ACHN (cell line): ENCODE measurements at places on chromosomes 3 and 15.
A peak's percentile ranks its signal among the peaks of the same experiment; 100 is the strongest.

DNA sequence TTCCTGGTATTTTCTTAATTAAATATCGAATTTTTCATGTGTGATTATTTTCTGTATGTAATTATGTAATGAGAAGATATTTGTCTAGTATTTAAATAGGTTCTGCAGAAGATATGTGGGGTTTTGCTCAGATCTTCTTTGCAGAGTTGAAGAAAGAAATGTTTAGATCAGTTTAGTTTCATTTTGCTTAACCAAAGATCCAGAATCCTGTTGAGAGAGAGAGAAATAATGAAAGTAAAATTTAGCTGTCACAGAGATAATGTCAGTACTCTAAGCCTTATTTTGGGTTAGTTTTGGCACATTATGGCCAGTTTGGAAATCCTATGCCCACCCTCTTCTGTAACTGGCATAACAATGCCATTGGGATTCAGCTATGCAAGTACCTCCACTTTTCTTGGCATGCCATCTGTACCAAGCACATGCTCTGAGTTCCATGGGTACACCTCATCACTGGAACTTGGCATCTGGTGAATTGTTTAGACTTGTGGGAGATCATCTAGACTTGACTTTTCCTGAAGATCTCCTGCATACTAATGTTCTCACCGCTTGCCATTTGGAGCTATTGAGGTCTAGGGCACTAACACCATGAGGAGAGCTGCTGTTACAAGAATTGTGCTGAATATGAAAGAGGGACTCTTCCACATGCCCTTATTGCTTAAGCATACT lies 30.9 kb downstream of the PLSCR1 start:
- peak; percentile 16 for DNase-seq

DNA sequence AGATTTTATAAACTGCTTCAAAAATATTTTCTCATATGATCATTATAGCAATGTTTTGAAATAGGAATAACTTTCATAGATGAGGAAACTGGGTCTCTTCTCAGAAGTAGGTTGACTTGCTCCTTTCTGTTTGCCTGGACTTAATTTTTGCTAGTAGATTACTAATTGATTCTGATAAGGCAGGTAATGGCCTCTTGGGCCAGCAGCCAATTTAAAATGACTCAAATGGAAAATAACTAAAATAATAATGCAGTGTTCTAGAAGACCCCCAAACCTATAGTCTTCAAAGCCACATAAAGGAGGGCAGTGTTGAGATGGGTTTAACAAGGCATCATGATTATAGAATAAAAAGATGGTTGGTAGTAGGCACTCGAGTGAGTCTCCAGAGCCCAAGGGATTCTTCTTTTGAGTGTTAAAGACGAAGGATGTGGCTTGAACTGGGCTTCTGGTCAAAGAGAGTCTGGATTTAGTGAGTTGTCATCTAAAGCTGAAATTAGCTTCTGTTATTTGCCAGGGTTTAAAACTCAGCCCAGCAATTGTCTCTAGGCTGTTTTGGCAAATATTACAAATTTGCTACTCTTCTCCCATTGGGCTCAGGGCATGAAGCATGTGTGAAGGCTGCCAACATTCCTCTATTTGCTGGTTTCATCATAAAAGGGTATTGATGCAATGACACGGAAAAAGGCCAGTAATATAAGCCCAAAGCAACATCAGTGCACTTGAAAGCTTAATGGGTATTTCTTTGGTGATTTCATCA lies 297.1 kb upstream of the MEIS2 start:
- no peak for DNase-seq

DNA sequence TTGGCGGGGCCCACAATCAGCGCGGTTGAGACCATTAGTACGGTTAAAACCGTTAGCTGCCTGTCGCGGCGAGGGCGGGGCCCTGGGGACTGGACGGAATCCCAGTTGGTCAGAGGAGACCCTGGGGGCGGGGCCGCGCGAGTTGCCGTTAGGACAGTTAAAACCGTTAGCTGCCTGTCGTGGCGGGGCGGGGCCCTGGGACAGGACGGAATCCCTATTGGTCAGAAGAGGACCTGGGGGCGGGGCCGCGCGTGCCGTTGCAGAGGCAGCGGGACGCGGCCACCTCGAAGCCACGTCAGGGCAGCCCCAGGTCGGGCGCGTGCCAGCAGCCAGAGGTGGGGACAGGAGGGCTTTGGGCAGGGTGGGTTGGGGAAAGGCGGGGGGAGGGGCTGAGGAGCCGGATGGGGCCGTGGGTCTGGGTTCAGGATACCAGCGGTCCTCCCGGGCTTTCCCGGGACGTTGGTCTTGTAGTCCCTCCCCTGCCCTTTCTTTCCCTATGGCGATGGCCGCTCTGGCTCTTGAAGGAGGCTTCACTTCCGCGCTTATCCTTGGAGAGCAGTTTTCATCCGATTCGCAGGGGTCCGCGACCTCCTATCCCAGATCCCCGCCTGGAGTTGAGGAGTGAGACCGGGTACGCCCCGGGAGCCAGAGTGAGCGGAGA lies 28.0 kb downstream of the KLHDC8B start:
- no peak for DNase-seq

DNA sequence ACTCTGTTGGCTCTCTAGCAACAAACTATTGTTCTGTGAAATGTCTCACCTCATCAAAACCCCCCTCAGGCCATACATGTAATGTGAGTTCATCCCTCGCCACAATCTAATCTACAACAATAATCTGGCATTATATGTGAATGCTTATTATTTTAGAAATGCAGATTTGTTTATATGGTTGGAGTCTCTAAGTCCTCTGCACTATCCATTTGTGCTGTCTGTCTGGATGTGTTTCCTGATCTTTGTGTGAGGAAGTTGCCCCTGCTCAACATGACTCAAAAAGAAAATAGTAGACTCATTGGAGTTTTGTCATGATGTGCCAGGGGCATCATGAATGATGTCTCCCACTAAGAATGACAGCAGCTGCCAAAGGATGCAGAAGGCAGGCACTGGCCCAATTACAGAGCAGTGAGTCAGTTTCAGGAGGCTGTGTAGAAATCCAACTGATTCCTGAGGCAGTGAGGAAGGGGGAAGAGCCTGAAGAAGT lies 161.6 kb upstream of the PDZRN3 start:
- peak; percentile 73 for DNase-seq

GRCh38 chr15:24823473-24823872 lies 131.3 kb upstream of the SNRPN start:
- DNase-seq, result no peak

- no peak for DNase-seq
These were observed 10.0 kb downstream of the PLXND1 start for GRCh38 chr3:129596194-129597086.

GRCh38 chr3:122690096-122690495 lies 9.5 kb downstream of the PARP14 start:
- DNase-seq, result no peak

DNA sequence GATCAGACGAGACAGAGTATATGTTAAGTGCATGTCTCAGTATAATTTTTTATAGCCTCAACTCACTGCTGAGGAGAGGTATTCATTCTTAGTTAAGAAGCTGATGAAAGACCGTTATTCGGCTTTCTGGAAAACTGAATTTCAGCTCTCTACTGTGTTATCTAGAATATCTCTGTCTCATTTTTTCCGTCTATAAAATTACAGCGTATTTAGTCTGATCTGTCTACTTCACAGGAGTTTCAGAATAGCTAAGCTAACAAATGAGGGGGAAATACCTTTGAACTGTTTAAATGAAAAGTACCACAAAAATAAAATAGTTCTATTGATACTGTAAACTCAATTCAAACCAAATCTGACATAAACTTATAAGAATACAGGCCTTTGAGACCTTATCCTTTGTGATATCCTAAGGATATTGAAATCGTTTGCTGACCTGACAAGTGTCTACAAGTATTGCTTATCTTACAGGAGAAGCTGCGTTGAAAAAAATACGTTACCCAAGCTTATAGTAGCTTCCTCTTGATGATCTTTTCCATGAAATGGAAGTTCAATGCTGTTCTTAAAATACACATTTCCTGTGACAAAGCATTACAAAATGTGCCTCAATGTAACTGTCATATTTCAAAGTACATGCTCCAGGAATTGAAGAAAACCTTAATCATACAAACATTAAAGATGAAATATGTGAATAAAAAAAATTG lies 104.6 kb downstream of the IL1RAP start:
- DNase-seq, result no peak

- no peak for DNase-seq
These were observed 29.3 kb downstream of the TMED3 start for GRCh38 chr15:79340315-79340602.

GRCh38 chr3:110101361-110101760 lies 764.0 kb upstream of the DPPA4 start:
- no peak for DNase-seq

GRCh38 chr3:118991775-118992174 lies 42.9 kb downstream of the IGSF11 start:
- no peak for DNase-seq

DNA sequence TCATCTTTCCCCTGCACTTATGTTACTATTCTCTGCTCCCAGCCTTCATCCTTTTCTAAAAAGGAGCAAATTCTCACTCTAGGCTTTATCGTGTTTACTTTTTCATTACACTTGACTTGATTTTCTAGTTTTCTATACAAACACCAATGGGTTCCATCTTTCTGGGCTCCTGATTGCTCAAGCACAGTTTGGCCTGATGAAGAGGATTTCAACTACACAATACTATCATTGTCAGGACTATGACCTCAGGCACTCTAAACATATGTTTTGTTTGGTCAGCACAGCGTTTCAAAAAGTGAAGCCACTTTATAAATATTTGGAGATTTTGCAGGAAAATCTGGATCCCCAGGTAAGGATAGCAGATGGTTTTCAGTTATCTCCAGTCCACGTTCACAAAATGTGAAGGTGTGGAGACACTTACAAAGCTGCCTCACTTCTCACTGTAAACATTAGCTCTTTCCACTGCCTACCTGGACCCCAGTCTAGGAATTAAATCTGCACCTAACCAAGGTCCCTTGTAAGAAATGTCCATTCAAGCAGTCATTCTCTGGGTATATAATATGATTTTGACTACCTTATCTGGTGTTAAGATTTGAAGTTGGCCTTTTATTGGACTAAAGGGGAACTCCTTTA lies 86.2 kb downstream of the TGFBR2 start:
- no peak for DNase-seq

- no peak for DNase-seq
These were observed 34.8 kb upstream of the CFAP20DC start for GRCh38 chr3:59084583-59084982.

DNA sequence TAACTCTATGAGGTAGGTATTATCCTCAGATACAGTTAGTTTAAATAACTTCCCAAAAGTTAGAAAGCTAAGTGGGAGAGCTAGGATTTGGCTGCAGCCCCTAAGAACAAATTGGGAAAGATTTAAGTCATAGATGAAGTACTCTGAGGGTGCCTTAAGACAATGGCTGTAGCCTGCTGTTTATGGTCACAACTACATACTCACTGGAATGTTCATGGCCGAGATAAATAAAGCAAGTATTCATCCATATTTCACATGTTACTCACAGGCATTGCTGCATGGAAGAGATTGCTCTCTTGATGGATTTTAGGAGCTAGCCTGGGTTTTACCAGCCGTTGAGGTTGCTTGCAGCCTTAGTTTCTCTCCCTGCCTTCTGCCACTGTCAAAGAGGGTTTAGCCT lies 145.0 kb downstream of the CMSS1 start:
- DNase-seq, result no peak

DNA sequence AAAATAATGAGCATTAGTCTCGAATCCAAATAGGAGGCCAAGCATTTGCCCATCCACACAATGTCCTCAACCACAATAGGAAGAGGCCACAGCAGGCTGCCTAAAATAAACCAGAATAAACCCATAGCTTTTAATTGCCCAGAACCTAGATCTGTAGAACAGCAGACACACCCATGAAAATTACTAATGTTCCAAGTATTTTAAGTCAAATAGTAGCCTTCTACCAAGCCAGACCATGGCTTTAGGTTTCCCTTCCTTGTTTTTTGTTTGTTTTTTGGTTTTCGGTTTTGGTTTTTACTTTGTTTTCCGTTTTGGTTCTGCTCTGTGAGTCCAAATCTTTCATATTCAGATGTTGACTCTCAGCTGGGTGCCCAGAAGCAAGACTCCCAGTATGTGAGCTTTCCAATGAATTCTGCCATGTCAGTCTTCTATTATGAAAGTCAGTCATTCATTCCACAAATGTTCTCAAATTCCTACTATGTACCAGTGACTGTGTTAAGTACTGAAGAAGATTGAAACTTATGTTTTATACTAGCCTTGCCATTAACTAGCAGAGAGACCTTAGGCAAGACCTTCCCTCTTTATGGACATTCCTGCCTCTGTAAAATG lies 57.8 kb upstream of the BOC start:
- DNase-seq, result no peak

DNA sequence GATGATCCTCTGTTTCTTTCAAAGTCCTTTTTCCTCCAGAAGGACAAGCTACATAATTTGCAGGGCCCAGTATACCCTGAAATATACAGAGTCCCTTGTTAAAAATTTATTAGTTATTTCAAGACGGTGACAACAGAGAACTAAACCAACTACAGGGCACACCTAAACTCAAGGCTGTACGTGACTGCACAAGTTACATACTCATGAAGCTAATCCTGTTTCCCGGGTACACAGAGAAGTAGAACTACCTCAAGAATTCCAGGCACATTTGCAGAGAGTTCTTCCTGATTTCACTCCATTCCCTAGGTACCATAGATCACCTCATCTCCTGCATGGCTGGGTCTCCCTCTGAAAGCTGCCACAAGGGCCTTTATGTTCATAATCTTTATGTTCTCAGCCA lies 279.4 kb upstream of the ARL6 start:
- no peak for DNase-seq

- DNase-seq, result no peak
These were observed 28.6 kb upstream of the CEMIP start for GRCh38 chr15:80750575-80750974.

DNA sequence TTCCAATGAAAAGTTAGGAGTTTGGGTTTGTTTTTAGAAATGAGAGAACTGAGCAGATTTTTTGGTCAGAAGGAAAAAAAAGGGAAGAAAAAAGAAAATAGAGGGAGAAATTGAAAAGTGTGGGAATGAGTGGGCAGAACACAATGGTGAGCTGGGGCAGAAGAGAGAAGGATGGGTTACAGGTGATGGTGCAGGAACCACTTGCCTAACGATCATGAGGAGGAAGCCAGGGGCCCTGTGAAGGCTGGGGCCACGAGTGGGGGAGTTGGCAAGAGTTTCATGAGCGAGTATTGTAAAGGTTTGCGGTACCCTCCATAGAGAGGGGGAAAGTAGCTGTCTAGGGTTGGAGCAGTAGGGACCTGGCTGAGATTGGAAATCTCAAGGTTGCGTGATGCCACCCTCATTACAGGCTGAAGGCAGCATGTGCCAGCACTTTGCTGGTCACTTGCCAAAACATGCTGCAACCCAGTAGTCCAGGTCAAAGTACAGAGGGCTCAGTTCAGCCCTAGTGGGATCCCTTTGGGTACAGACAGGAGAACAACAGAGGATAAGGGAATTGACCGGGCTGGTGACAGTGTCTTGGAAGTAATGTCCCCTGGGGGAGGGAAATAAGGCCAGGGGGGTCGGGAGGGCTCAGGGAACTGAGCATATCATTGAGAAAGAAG lies 6.6 kb downstream of the IVD start:
- DNase-seq, result no peak

GRCh38 chr3:169454823-169455222 lies 208.7 kb downstream of the MECOM start:
- no peak for DNase-seq

- no peak for DNase-seq
These were observed 19.0 kb upstream of the FANCD2 start for GRCh38 chr3:10007126-10007782.

- DNase-seq, result no peak
These were observed 230.2 kb upstream of the IGF1R start for GRCh38 chr15:98418122-98418521.

- peak; percentile 85 for DNase-seq
These were observed at the start of gene PRTG for GRCh38 chr15:55742927-55743728. Gene PRTG (minus strand): TSS chr15:55743152. CDS start chr15:55742931, 221 bp downstream.

- no peak for DNase-seq
These were observed 136.5 kb downstream of the PLCH1 start for GRCh38 chr3:155608228-155608920.
